T-helper 2 cell (primary cell): ENCODE measurements at places on chromosomes 4 and X.

DNA sequence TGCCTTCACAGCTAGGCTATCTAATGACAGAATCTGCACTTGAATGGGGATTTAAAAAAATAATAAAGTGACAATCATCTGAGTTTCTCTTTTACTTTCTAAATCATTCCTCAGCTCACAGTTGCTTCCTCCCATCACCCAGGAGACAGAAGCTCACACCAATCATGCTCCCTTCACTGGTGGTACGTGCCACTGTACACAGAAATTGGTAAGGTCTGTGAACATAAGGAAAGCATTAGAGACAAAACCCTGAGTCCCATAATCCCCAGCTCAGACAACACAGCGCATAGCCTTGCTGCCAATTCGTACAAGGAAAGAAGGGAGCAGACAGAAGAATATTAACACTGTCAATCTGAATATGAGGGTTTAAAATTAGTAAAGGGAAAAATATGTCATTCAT lies 133.1 kb downstream of the IDS start:
- DNase-seq, result no peak

GRCh38 chrX:142978130-142978684 lies 47.5 kb upstream of the SPANXN4 start:
- no peak for DNase-seq

DNA sequence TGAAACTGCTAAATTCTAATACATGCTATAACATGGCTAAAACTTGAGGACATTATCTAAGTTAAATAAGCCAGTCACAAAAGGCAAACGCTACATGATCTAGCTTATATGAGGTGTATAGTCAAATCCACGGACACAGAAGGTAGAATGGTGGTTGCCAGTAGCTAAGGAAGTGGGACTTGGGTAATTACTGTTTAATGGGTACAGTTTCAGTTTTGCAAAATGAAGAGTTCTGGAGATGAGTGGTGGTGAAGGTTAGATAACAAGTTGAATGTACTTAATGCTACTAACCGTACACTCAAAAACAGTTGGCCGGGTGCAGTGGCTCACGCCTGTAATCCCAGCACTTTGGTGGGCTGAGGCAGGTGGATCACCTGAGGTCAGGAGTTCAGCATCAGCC lies 644.5 kb upstream of the DIPK2B start:
- DNase-seq, result peak; percentile 87

- no peak for DNase-seq
Measured at GRCh38 chrX:107445146-107445545, 4.3 kb upstream of the FRMPD3 start.

DNA sequence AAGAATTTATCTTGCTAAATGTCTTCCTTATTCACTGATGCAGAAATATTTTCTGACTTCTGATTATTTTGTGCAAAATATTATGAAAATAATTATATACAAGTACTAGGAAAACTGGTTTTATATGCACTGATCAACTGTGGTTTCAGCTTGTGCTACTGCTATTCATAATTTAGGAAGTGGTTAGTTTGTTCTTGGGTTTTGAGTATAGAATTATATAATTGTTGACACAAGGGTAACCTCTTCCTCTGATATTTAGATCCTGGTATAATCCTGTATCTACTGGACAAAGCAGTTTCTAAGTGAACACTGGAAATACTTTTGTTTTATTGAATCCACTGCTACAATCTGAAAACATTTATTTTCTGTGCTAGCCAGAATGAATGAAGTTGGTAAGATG lies 182.8 kb downstream of the PDGFC start:
- no peak for DNase-seq

DNA sequence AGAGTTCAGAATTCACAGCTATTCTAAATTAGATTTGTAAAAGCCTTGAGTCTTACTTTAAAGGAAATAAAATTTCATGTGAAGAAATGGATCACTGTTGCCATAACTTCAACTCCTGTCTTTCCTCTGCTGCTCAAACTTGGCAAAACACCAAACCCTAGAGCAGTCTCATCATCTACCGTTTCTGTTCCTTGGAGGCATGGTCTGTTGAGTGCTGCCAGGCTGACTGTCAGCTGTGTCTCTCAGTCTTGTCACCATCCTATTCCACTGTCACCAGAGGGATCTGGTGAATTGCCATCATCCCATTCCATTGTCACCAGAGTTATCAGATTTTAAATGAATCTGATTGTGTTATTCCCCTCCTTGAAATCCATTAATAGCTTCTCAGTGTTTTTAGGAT lies 55.6 kb downstream of the STIM2 start:
- no peak for DNase-seq

DNA sequence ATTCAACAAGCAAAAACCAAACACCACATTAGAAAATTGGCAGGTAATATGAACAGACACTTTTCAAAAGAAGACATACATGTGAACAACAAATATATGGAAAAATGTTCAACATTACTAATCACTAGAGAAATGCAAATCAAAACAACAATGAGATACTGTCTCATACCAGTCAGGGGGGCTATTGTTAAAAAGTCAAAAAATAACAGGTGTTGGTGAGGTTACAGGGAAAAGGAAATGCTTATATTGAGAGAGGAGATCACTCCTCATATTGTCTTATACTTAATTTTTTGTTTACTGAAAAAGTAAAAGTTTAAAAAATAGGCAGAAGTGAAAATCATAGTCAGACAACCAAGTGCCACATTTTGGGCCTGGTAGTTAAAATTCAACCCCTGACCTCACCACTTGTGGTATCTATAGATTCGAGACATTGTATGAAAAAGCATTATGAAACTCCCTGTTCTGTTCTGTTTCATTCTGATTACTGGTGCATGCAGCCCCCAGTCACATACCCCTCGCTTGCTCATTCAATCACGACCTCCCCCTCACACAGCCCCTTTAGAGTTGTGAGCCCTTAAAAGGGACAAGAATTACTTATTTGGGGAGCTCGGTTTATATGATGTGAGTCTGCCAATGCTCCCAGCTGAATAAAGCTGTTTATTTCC lies 153.7 kb upstream of the FGF16 start:
- DNase-seq, result no peak

- DNase-seq, result no peak
Measured at GRCh38 chr4:2882341-2882740, 38.7 kb downstream of the ADD1 start.

DNA sequence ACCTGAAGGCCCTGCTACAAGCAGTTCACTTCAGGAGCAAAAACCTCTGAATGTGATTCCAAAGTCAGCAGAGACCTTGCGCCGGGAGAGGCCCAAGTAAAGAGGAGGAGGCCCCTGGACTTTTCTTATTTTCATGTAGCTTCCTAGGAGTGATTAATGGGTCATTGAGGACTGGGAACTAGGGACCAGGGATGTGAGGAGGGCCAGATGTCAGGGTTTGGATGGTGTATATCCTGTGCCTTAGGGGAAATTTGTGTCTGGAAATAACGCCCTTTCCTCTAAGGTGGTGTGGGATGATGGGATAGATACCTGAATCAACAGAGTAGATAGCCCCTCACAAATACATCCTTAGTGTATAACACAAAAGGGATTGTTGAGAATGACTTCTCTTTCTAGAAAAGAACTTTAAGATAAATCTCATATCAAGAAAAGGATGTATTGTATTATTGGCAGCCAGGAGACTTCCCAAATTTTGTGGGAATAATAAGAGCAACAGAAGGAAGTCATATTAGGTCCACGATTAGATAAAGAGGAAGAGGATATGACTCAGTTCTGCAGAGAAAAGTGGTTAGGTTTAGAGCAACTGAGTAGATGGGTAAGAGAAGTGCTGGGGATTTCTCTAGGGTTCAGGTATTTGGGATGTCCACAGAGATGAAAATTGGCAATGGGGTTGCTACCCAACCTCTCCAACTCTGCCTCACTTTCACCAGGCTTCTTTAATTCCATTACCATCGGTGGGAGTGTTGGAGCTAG lies 1.1 kb downstream of the ITGB1BP2 start:
- no peak for DNase-seq

DNA sequence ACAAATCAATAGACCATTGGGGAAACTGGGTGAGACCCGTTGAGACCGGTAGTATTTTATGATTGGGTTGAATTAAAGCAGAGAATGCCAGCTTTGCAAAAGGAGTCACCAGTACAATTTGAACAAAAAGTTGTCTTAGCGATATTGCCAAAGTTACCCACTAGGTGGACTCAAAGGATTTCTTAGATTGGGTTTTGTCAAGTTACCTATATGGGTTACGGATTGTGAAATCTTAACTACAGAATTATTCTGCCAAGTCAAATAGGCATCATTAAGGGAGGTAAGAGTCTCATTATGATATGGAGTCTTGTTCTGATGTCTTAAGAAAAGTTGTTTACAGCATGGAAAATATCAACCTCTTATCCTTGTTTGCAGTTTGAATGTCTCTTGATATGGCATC lies 15.0 kb upstream of the CT47A1 start:
- no peak for DNase-seq

GRCh38 chrX:11381464-11381863 lies 88.3 kb downstream of the AMELX start:
- DNase-seq, result no peak

DNA sequence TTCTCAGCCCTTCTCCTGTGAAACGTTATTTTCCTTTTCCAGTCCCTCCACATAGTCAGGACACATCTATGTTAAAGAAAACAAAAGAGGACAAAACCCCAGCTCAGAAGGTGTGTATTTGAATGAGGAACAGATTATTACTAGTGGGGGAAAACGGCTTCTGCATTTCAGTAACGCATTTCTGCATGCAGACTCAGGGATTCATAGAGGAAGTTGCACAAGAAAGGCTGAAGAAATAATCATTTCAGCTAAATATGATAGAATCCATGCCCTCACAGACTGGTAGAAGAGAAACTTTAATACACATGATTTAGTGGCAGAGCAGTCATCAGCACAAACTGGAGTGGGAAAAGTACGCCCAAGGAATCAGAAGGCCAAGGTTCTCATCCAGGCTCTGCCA lies 270.8 kb upstream of the FGF13 start:
- no peak for DNase-seq
